ENCODE measurements at places on chromosomes 12 and 14. TPM values are rescaled to one million over a fixed set of nuclear protein-coding genes. Genes with fewer than 3 reads are reported as not detected.
A peak's percentile ranks its signal among the peaks of the same experiment; 100 is the strongest.

DNA sequence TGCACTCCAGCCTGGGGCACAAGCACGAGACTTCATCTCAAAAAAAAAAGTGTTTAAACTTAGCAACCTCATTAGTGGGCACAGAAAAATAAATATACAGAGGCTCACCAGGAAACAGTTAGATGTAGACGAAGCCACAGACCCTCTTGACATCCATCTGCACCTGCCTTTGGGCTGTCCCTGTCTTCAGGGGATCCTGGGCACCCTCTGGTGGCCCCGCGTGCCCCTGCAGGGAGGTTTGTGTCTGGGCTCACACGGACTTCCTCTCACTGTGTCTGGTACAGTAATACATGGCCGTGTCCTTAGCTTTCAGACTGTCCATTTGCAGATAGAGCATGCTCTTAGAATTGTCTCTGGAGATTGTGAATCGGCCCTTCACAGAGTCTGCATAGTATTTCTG lies 916.5 kb downstream of the TMEM121 start:
- peaks cover 20% of the 10 kb centered on the region for H3K27me3 ChIP-seq
- H3K4me3 ChIP-seq = no peak overlapping the region
- H3K27ac ChIP-seq = no peak overlapping the region
- no peaks in the 10 kb centered on the region for H3K36me3 ChIP-seq
- DNase-seq = no peak

DNA sequence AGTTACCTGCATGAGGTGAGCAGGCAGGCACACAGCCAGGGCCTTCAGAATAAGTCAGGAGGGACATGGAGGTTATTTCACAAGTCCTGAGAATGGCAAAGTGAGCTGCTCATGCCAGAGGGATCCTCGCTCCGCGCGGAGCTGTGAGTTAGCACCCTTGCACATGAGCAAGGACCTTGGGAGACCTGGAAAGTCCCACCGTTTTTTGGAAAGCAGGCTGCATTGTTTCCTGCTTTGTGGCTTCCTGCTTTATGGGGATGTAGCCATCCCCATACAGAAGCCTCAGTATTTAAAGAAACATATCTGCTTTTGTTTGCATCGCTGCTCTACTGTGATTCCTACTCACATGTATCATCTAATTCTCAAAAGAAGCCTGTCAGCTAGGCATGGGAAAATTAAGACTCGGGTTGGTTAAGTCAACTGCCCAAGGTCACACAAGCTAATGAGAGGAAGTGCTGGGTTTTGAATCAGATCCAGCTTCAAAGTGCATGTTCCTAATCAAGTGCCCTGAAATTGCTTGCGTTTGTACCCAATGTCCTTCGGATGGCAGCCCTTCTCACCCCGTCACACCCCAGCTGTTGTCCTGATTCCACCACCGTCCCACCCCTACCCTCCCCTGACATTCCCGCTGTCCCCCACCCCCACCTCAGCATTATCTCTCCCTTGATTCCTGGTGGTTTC lies 106.2 kb downstream of the CRACR2A start:
- no peaks in the 10 kb centered on the region for H3K36me3 ChIP-seq
- no peak overlapping the region for H3K4me3 ChIP-seq
- DNase-seq = no peak
- H3K27me3 ChIP-seq = no peaks in the 10 kb centered on the region
- no peaks in the 10 kb centered on the region for H3K4me1 ChIP-seq
- no peak overlapping the region for H3K27ac ChIP-seq

DNA sequence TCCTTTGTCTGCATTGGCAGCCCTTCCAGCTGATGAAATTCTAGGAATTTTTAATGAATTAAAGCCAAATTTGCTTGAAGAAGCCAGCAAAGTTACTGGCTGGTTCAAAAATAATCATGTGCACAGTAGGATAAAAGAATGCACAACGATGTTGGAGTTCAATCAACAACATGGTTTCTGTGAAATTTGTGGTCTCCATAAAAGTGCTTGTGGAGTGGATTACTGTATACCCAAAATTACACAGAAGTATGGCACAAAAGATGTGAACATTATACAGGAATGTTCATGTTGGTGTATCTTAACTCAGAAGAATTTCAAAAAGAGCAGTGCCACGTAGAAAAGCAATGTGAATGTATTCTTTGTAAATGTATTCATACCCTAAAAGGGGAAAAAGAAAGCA lies 105.0 kb upstream of the METAP2 start:
- no peaks in the 10 kb centered on the region for H3K27me3 ChIP-seq
- H3K27ac ChIP-seq = no peak overlapping the region
- H3K4me3 ChIP-seq = no peak overlapping the region
- no peak for DNase-seq
- no peaks in the 10 kb centered on the region for H3K4me1 ChIP-seq

DNA sequence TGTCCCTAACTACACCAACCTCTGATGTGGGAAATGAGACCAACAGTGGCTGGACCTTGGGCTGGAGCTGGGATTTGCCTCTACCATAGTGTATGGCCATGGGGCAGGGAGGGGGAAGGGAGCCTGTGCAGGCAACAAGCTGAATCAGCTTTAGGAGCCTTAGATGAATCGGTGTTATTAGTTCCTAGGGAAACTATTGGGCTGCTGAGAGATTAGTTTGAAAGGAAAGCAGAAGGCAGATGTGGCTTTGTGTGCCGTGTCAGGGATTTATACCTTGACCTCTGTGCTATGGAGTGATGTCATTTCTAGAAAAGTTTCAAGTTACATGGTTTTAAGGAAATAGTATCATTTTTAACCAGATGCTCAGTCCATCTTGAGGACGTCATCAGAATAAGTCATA lies 19.5 kb upstream of the GAS2L3 start:
- no peaks in the 10 kb centered on the region for H3K36me3 ChIP-seq
- DNase-seq = no peak
- H3K27me3 ChIP-seq = no peaks in the 10 kb centered on the region
- H3K4me1 ChIP-seq = no peaks in the 10 kb centered on the region

DNA sequence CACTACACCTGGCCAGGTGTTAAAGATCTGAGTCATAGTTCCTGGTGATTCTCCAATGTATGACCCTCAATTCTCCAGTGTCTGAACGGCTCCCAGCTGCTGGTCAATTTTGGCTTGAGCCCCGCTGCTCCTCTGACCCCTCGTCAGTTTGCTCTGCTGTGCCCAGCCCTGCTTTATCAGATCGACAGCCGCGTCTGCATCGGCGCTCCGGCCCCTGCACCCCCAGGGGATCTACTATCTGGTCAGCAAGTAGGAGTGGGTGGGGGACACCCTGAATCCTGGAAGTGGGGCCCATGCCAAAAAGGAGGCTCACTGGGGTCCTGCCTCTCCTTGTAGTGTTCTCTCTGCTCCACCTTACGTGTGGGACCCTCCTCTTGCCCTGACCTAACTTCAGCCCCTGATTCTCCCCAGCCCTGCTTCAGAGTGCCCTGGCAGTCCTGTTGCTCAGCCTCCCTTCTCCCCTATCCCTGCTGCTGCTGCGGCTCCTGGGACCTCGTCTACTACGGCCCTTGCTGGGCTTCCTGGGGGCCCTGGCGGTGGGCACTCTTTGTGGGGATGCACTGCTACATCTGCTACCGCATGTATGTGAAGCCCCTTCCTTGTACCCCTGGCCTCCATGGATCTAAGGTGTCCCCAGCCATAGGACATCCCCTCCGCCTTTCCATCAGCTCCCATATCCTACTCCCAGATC lies 5.0 kb downstream of the SLC39A5 start:
- H3K36me3 ChIP-seq = peaks cover 14% of the 10 kb centered on the region
- H3K27ac ChIP-seq = no peak overlapping the region
- no peaks in the 10 kb centered on the region for H3K4me1 ChIP-seq
- H3K27me3 ChIP-seq = no peaks in the 10 kb centered on the region
- H3K4me3 ChIP-seq = no peak overlapping the region
- DNase-seq = no peak

DNA sequence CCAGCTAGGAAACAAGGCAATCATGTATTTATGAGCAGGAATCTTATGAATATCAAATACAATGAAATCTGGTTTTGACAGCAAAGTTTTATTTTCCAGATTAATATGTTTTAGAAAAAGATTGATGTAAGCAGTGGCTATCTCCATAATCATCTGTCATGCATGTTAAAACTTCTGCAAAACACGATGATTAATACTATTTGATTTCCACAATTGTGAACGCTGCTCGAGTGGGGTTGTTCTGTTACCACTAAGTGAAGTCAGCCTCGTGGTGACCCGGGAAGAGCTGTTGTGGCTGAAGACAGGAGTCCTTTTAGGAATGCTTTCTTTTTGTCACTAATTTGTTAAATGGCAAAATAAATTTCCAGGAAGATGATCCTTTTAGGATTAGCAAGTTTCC lies 9.4 kb downstream of the CFAP251 start:
- no peaks in the 10 kb centered on the region for H3K27me3 ChIP-seq
- no peaks in the 10 kb centered on the region for H3K36me3 ChIP-seq
- H3K27ac ChIP-seq = no peak overlapping the region
- no peak overlapping the region for H3K4me3 ChIP-seq

DNA sequence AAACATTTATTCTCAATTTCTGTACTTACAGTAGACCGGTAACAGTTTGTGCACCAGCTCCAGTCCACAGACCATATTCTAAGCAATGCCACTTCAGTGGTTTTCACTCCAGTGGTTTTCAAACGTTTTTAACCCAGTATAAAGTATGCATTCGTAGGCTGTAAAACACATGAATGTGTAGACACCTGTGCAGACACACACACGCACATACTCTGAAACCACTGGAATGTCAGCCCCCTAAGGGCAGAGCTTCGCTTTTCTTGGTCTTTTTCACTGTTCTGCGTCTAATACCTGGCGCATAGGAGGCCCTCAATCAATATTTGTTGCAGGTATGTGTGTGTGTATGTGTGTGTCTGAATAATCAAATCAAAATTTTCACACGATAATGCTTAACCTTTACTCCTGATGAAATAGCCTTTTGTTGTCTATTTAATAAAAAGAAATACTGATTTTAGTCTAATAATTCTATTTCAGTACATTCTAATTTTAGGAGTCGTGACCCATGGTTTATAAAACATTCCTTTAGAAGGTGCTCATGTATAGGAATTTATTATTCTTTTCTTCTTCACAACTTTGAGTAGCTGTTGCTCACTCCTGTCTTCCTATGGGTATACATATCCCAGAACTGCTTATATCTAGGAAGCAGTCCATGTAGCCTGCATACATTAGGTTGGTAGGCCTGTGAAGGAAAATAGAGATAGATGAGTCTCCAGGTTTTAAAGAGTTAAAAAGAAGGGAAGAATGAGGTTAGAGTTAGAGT lies 73.6 kb upstream of the REP15 start:
- H3K4me1 ChIP-seq = peaks cover 11% of the 10 kb centered on the region
- H3K27ac ChIP-seq = no peak overlapping the region
- H3K4me3 ChIP-seq = no peak overlapping the region
- H3K36me3 ChIP-seq = no peaks in the 10 kb centered on the region

DNA sequence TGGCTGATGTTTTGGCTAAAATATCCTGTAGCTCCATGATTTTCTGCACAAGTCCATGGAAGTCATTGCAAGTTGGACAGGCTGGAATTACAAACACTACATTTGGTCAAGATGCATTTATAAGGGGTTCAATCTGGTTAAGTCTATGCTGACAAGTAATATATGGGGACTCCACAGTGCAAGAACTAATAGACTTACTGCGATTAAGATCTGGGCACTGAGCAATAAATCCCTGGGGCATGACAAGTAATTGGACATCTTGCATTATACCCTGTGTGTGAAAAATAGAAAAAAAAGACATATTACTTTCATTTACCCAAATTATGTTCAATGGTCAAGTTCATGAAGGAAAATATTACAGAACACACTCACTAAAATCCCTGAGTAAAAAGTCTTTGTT lies 99.1 kb downstream of the NELL2 start:
- no peak overlapping the region for H3K4me3 ChIP-seq
- H3K27ac ChIP-seq = no peak overlapping the region
- no peak for DNase-seq
- H3K27me3 ChIP-seq = no peaks in the 10 kb centered on the region
- no peaks in the 10 kb centered on the region for H3K36me3 ChIP-seq

GRCh38 chr12:95231190-95231589 lies 13.6 kb downstream of the VEZT start:
- no peak for DNase-seq
- H3K27ac ChIP-seq = no peak overlapping the region
- H3K36me3 ChIP-seq = peaks cover 5% of the 10 kb centered on the region
- no peak overlapping the region for H3K4me3 ChIP-seq
- peaks cover 18% of the 10 kb centered on the region for H3K4me1 ChIP-seq

- peaks cover 97% of the 10 kb centered on the region for H3K36me3 ChIP-seq
- peak; percentile 74 for DNase-seq
- H3K27me3 ChIP-seq = no peaks in the 10 kb centered on the region
- peaks cover 37% of the 10 kb centered on the region for H3K4me1 ChIP-seq
- H3K4me3 ChIP-seq = no peak overlapping the region
These were observed 30.3 kb downstream of the BAZ2A start for GRCh38 chr12:56599797-56600196.

GRCh38 chr14:101199028-101199770 lies 295.7 kb upstream of the RTL1 start:
- no peaks in the 10 kb centered on the region for H3K27me3 ChIP-seq
- no peaks in the 10 kb centered on the region for H3K4me1 ChIP-seq
- H3K36me3 ChIP-seq = no peaks in the 10 kb centered on the region
- DNase-seq = peak; percentile 20
- H3K27ac ChIP-seq = no peak overlapping the region

- peak overlapping the region; percentile 56 for H3K4me3 ChIP-seq
- H3K27me3 ChIP-seq = no peaks in the 10 kb centered on the region
- peak overlapping the region; percentile 89 for H3K27ac ChIP-seq
- DNase-seq = peak; percentile 93
- H3K4me1 ChIP-seq = peaks cover 28% of the 10 kb centered on the region
- H3K36me3 ChIP-seq = peaks cover 23% of the 10 kb centered on the region
These were observed 11.3 kb upstream of the SNAPC1 start for GRCh38 chr14:61750708-61751474.

Gene WNT1
- total RNA-seq = not detected

Gene KLRG1
- total RNA-seq = 4.8 TPM

Gene AQP2
- not detected for total RNA-seq

Gene STAC3
- total RNA-seq = 8.7 TPM

Gene HPD
- 2.5 TPM for total RNA-seq

Gene TAS2R46
- total RNA-seq = 1.7 TPM

Gene RNF41
- total RNA-seq = 49.8 TPM

Gene CD63
- total RNA-seq = 1,142 TPM

Gene ALKBH1
- 12.5 TPM for total RNA-seq
